ENCODE measurements at places on chromosomes 1 and 21.

DNA sequence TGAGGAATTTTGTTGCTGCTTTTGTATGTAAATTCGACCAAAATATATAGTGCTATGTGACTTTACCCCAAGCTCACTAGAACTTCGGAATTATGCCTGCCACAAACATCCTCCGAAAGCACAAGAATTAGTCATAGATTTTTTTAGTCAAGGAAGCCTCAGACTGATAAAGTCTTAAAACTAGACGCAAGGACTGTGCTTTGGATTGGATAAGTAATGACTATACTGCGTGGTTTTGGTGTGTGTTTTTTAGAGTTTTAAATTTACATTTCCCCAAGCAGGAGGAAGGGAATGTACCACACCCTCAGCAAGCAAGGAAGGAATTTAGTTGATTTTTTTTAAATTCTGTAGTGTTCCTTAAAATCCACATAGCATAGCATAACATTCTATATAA is 10.3 kb downstream of the WLS start:
- DNase-seq, result no peak

DNA sequence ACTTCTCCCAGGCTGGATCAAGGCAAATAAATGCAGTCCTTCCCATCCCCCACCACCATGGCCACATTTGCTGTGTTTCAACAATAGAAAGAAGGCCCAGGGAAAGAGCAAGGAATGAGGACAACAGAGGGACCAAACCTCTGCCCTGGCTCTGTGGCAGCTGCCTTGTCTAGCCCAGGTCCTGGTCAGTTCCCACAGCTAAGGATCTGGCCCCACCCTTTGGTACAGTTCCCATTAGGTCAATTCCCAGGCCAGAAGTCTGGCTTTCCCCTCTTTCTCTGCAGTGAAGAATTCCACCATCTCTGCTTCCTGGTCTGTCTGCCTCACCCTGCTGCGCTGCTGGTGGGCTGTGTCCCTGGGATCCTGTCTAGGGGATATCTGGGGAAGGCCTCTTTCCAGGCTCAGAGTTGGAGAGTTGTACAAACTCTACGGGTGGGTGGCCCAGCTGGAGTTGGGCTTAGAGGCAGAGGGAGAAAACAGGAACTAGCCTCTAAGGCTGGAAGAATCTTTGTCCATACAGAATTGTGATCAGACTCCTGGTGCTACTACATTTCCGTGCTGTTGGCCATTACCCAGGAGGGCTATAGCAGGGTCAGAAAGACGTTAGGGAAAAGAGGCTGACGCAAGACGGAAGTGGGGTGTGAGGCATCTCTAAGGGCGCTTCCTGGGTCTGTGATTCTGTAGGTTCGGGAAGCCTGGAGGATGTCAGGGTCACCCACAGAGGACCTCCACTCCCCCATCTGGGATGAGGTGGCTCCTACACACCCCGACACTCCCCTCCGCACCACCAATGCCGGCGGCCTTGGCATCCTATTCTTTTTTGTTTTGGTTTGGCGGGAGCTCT is 953 bp upstream of the NDUFS2 start:
- DNase-seq, result no peak

- DNase-seq, result no peak
These were observed 40.9 kb upstream of the ADAM30 start for GRCh38 chr1:119937198-119937597.

DNA sequence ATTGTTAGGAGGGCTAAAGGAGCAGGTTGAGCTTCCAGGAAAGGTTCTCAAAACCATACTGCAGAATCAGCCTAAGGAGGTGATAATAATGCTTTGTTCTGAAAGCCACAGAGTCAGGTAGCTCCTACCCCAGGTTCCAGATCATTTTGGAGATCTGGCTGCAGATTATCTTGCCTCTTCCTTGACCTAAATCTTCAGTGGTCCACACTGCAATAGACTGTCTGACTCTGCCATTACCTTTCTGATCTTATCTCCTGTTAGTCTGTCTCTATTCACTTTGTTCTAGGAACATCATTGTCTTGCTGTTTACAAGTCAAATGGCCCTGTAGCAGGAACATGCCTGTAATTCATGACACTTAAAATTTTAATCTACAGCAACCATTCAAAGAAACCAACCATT is 73.0 kb downstream of the HS2ST1 start:
- no peak for DNase-seq

DNA sequence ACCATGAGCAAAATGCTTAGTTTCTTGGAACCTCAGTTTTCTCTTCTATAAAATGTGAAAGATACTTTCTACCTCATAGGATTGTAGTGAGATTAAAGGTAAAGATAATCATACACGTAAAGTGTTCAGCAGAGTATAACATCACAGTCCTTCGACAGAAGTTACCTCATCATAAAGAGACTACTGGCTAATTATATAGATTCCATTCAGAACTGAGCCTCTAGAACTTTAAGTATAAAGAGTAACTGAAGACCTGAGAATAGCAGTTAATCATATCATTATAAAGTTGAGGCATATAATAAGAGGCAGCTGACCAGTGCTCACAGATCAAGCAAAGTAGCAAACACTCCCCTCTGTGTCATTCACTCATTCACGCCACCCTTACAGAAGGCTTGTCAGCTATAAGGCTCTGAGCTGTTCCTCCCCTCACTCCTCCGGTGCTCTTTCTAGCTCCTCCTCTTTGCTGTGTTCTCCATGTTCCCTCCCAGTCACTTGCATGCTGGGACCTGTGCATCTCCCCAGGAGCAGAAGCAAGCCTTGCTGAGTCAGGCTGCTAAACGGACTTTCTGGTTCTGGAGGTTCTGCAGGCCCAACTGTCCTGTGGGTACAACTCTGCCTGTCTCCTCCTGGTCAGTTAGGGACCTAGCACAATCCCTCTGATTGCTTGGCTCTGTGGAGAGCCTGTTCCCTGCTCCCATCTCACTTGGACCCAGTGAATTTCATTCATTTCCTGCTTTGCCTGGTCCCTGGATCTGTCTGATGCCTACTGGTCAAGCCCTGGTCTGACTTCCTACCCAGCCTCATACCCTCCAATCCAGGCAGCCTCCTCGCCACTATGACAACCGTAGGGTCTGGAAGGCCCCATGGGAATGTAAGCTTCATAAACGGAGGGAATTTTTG is 28.3 kb upstream of the LY9 start:
- no peak for DNase-seq

GRCh38 chr1:91872559-91873081 is 13.3 kb downstream of the TGFBR3 start:
- DNase-seq, result peak; percentile 25

DNA sequence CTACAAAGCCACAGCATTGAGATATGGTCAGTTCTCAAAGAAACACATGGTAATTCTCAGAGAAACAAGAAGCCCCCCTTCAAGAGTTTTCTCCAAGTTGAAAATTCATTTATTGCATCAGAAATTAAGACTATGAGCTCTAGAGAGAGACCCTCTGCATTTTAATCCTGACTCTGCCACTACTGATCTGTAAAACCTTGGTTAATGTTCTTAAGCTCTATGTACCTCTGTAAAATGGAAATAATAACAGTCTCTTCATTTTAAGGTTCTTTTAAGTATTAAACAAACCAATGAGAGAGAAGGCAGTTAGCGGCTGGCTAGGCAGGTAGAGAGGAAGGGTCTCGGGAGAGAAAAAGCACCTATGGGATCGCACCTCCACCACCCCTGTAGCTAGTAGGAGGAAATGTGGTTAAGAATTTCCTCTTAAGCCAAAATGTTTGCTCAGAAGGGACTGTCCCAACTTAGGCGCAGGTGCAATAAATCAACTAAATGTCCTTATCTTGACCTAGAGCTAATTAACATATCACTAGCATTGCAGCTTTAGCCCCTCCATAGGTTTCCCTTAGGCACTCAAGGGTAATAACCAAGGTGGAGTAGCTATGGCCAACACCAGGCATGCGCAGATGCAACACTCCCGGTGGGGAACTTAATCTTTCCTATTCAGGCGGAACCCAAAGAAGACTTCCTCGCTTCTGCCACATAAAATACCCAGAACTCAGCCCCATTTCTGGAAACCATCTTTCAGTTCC is 1685.4 kb downstream of the MRPL39 start:
- no peak for DNase-seq

- peak; percentile 80 for DNase-seq
These were observed 94.5 kb upstream of the LPGAT1 start for GRCh38 chr1:211925016-211925415.

GRCh38 chr21:37623689-37624088 is 257.1 kb downstream of the DYRK1A start:
- DNase-seq, result no peak

DNA sequence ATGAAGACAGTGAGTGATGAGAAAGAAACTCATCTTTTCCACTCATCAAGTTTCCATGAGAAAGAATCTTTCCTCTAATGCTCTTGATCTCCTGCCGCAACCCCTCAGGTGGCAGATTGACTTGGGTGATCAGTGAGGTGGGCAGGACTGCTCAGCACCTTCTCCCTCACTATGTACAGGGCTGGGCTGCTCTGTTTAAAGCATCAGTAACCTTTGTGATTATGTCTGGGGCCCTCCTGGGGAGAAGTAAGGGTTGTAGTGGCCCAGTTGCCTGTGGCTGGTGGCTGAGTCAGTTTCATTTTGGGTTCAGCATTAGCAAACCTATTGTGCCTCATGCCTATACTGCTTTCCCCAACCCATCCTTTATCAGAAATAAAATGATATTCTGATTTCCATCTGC is 366.0 kb downstream of the TTLL7 start:
- no peak for DNase-seq

GRCh38 chr1:154295408-154296235 is 23.2 kb downstream of the HAX1 start:
- no peak for DNase-seq

DNA sequence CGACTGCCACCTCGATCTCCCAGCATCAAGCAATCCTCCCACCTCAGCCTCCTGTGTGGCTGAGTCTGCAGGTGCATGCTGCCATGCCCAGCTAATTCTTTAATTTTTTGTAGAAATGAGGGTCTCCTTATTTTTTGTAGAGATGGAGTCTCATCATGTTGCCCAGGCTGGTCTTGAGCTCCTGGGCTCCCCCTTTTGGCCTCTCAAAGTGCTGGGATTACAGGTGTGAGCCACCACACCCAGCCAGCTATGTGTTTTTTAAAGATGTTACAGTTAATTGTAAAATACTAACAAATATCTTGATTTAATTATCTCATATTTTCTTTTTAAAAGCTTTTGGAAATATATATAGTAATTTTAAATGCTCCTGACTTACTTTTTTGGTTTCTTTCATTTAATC is 181.3 kb upstream of the DMRTA2 start:
- DNase-seq, result no peak
